ENCODE measurements at places on chromosomes 3 and 15. TPM values are rescaled to one million over a fixed set of nuclear protein-coding genes. Genes with fewer than 3 reads are reported as not detected.
A peak's percentile ranks its signal among the peaks of the same experiment; 100 is the strongest.

Gene SLC28A2
- not detected for total RNA-seq

Gene FOXL2
- total RNA-seq, result not detected

Gene AGBL1
- not detected for total RNA-seq

Gene FMN1
- total RNA-seq, result 1.2 TPM

Gene C3orf80
- not detected for total RNA-seq

Gene GPR62
- total RNA-seq, result not detected

GRCh38 chr15:60130398-60130797 is 126.3 kb downstream of the FOXB1 start:
- H3K4me1 ChIP-seq, result peaks cover 7% of the 10 kb centered on the region
- H3K27me3 ChIP-seq, result no peaks in the 10 kb centered on the region
- H3K4me3 ChIP-seq, result no peak overlapping the region
- no peak for DNase-seq
- H3K36me3 ChIP-seq, result no peaks in the 10 kb centered on the region

DNA sequence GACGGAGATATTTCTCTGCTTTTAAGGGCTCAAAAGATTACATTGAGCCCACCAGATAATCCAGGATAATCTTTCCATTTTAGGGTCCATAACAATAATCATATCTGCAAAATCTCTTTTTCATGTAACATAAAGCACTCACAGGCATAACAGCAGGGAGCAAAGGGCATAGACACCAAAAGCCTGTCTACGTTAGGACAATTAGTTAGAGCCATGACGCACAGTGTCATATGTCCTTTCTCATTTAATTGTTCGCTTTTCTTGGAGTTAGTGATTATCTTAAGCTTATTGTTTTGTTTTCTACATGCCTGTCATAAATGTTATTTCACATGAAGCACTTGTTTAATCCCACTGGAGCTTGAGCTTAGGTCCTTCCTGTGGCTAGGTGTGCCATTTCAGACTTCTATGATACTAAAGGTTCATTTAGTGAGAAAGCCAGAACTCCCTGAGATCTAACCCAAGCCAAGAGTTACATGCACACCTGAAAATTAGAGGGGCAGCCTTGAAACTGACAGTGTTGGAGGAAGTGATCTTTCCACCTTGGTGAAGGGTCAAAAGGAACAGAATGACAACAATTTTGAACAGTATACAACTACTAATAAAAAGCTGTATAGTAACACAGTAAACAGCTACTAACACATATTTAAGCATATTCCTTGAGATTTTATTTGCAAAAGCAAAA is 11.7 kb upstream of the HHATL start:
- H3K4me1 ChIP-seq, result peaks cover 16% of the 10 kb centered on the region
- H3K27ac ChIP-seq, result no peak overlapping the region
- H3K27me3 ChIP-seq, result no peaks in the 10 kb centered on the region
- no peak overlapping the region for H3K4me3 ChIP-seq
- no peaks in the 10 kb centered on the region for H3K36me3 ChIP-seq
- no peak for DNase-seq

- DNase-seq, result no peak
- H3K4me3 ChIP-seq, result no peak overlapping the region
- no peaks in the 10 kb centered on the region for H3K36me3 ChIP-seq
- H3K27me3 ChIP-seq, result no peaks in the 10 kb centered on the region
- H3K27ac ChIP-seq, result no peak overlapping the region
- no peaks in the 10 kb centered on the region for H3K4me1 ChIP-seq
Measured at GRCh38 chr3:175179055-175179454, 319.9 kb downstream of the NAALADL2 start.

GRCh38 chr3:147216143-147216673 is 190.1 kb downstream of the ZIC4 start:
- no peak for DNase-seq
- no peaks in the 10 kb centered on the region for H3K4me1 ChIP-seq
- H3K27ac ChIP-seq, result no peak overlapping the region
- H3K36me3 ChIP-seq, result no peaks in the 10 kb centered on the region
- H3K4me3 ChIP-seq, result no peak overlapping the region
- H3K27me3 ChIP-seq, result no peaks in the 10 kb centered on the region

DNA sequence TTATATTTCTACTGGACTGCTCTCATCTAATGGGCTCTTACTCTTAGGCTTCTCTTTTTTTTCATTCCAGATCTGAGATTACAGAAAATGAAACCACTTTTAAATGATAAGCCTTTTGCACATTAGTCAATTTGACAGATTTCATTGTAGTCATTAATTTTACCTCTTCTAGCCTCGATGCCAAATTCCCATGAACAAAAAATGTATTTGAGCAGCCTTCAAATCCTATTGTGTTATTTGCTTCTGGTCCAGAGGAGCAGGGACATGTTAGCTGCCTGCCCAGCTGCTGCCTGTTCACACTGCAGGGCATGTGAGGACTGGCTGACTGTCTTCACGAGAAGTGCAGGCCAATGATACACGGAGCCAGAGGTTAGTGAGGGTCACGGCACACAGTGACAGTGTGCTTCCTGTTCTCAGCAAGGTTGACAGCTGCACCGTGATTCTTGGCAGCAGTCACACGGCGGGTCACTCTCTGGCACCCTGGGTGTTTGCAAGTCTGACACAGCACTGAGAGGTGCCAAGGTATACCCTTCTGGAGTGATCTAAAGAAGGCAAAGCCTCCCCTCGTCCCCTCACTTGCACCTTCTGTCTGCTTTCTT is 40.8 kb downstream of the KAT2B start:
- no peaks in the 10 kb centered on the region for H3K27me3 ChIP-seq
- DNase-seq, result peak; percentile 44
- H3K4me3 ChIP-seq, result no peak overlapping the region
- H3K4me1 ChIP-seq, result peaks cover 11% of the 10 kb centered on the region
- H3K27ac ChIP-seq, result peak overlapping the region; percentile 50

DNA sequence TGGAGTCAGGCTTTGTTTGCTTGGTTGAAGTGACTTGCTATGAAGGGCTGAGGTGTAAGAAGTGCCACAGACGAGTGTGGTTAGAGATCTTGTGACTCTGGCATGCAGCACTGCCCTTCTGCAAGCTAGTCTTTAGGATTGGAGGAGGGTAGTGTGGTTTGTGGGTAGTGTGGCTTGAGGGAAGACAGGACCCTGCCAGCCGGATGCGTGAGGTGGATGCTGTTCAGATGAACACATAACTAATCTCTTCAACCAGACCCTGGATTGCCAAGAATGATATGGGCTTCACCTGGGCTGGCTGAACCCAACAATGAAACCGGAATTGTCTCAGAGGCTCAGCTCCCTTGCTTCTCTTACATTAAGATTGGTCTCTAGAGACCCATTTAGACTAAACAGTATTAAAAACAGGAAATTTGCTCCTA is 32.7 kb downstream of the STARD9 start:
- H3K4me3 ChIP-seq, result no peak overlapping the region
- H3K4me1 ChIP-seq, result peaks cover 40% of the 10 kb centered on the region
- H3K27me3 ChIP-seq, result no peaks in the 10 kb centered on the region

GRCh38 chr15:67148196-67148701 is 82.8 kb downstream of the SMAD3 start:
- H3K27ac ChIP-seq, result no peak overlapping the region
- H3K4me1 ChIP-seq, result peaks cover 71% of the 10 kb centered on the region
- H3K4me3 ChIP-seq, result no peak overlapping the region
- DNase-seq, result peak; percentile 59
- H3K27me3 ChIP-seq, result no peaks in the 10 kb centered on the region

GRCh38 chr3:180743813-180744590 is 64.7 kb upstream of the CCDC39 start:
- H3K36me3 ChIP-seq, result no peaks in the 10 kb centered on the region
- H3K27ac ChIP-seq, result no peak overlapping the region
- H3K27me3 ChIP-seq, result no peaks in the 10 kb centered on the region
- H3K4me1 ChIP-seq, result no peaks in the 10 kb centered on the region
- H3K4me3 ChIP-seq, result no peak overlapping the region

DNA sequence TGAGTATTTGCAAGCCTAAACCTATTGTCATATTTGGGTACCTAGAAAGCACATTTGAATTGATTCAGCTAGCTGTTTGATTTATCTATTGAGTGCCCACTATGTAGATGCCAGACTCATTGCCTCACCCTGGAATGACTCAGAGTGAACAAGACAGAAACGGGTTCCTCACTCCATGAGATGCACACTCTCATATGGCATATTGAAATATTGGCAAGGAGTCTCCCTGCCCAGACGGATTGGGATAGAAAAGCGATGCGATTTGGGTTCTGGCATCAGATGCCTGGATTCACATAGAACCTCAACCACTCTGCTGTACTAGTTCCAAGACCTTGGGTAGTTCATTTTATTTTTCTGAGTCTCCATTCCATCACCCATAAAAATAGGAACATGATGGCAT is 22.5 kb downstream of the LRRN1 start:
- no peak overlapping the region for H3K4me3 ChIP-seq
- H3K27me3 ChIP-seq, result no peaks in the 10 kb centered on the region
- no peak for DNase-seq
- no peak overlapping the region for H3K27ac ChIP-seq
- H3K4me1 ChIP-seq, result no peaks in the 10 kb centered on the region

DNA sequence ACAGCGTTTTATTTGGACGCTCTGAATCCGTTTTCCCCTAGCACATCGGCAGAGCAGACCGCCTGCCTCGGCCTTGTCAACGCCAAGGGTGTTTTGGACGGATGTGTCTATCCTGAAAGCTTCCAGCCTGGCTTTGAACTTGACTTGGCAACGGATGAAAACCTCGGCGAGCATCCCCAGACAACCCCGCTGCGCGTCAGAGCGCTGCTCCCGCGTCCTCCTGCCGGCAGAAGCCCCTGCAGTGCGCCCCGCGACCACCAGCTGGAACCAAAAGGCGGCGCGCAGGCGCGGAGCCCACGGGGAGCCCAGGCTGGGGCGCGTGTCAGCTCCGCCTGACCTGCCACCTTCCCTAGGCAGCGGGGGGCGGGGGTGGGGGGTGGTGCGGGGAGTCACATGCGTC is 26.2 kb upstream of the ARL8B start:
- DNase-seq, result peak; percentile 19
- H3K27ac ChIP-seq, result no peak overlapping the region
- H3K27me3 ChIP-seq, result no peaks in the 10 kb centered on the region
- H3K36me3 ChIP-seq, result no peaks in the 10 kb centered on the region
- H3K4me3 ChIP-seq, result no peak overlapping the region

GRCh38 chr3:141793476-141794260 is 30.5 kb downstream of the GRK7 start:
- H3K4me1 ChIP-seq, result peaks cover 21% of the 10 kb centered on the region
- H3K36me3 ChIP-seq, result no peaks in the 10 kb centered on the region
- no peak overlapping the region for H3K27ac ChIP-seq

GRCh38 chr15:44532689-44533088 is 4.3 kb upstream of the EIF3J start:
- H3K27me3 ChIP-seq, result no peaks in the 10 kb centered on the region
- H3K27ac ChIP-seq, result no peak overlapping the region
- H3K4me3 ChIP-seq, result no peak overlapping the region
- no peaks in the 10 kb centered on the region for H3K36me3 ChIP-seq

- H3K4me3 ChIP-seq, result no peak overlapping the region
- H3K4me1 ChIP-seq, result no peaks in the 10 kb centered on the region
- no peak for DNase-seq
Measured at GRCh38 chr15:89501646-89502045, 5.3 kb upstream of the RHCG start.

DNA sequence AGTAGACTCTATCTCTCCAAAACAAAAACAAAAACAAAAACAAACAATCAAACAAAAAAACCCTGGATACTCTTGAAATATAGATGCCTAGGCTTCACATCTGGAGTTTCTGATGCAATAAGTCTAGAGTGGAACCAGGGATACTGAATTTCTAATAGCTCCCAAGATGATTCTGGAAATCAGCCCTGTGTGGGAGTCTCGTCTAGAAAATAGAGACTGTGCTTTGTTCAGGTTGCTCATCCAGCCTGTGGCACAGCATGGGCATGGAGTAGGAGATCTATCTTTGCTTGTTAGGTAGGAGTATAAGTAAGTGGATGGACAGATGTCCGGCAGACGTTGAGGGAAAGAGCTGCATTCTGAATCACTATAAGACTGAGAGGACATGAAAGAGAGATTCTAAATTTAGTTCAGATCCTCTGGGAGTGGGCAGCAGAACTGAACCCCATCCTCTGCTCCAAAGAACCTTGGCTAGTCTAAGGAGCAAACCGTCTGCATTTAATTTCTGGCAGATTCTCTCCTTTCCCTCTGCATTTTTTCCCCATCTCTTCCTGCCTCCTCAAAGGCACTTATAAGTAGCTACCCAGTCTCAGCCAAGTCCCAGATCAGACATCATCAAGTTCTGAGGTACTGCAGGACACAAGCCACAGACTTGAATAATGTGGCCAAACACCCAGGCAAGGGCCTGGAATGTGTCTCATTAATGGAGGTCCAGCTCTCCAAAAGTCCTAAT is 92.6 kb upstream of the STRIT1 start:
- H3K4me3 ChIP-seq, result no peak overlapping the region
- no peaks in the 10 kb centered on the region for H3K36me3 ChIP-seq
- no peak overlapping the region for H3K27ac ChIP-seq
- no peak for DNase-seq
- no peaks in the 10 kb centered on the region for H3K4me1 ChIP-seq

DNA sequence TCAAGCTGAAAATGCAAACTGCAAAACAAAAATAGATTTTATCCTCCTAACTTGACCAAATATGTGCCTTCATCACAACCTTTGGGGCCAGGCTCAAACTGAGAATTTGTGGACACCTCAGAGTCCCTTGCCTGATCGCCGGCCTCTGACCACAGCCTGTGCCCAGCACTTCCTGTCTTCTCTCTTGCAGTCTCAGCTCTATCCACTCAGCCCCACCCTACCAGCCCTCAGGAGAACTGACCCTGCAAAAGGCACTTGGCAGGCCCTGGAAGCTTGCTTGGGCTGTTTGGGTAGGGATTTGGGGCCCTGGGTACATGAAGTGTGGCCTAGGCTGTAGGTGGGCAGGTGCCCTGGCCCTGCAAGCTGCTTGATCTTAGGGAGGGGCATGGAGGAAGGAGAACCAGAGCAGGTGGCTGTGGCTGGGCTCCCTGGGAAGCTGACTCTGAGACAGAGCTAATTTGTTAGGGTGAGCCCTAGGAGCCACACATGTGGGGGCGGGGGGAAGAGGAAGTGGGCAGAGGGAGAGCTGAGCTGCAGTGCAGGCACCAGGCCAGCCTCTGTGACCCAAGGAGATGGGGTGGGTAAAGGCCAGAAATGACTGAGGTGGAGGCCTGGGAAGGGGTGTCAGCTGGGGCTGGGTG is 8.6 kb downstream of the CLEC3B start:
- peaks cover 18% of the 10 kb centered on the region for H3K4me1 ChIP-seq
- no peak overlapping the region for H3K4me3 ChIP-seq
- no peaks in the 10 kb centered on the region for H3K36me3 ChIP-seq

GRCh38 chr3:48247401-48247811 is 6.5 kb downstream of the ZNF589 start:
- peak overlapping the region; percentile 46 for H3K27ac ChIP-seq
- H3K36me3 ChIP-seq, result peaks cover 9% of the 10 kb centered on the region
- H3K4me3 ChIP-seq, result no peak overlapping the region
- no peaks in the 10 kb centered on the region for H3K27me3 ChIP-seq

All from B cell (primary cell).